Effector CD8-positive, alpha-beta T cell (primary cell): ENCODE measurements at places on chromosomes 4 and X.

DNA sequence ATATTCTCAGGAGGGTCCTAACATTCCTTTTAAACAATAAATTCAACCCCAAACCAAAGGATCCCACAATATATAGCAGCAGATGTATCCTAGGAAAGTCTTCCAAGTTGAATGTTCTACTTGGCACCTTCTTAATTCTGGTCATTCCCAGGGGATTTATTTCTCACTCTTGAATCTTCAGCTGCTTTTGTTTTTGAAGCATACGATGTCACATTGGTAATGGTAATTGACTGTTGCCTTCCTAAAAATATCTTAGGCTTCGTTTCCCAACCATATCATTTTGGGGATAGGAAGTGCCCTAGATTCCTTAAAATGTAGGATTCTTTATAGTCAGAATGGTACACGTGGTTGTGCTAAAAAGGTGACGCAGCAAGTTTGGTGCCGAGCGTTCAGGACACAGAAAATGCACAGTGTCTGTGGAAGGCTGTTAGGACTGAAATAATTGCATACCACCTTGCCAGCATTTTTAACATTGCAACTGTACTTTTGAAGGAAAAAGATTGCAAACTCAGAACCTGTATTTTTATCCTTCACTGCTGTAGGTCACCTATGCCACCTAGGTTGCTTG lies 8.1 kb downstream of the SNX25 start:
- DNase-seq, result no peak

- no peak for DNase-seq
These were observed 16.3 kb upstream of the SULT1B1 start for GRCh38 chr4:69776696-69777095.

GRCh38 chrX:8672176-8672575 lies 59.8 kb downstream of the ANOS1 start:
- DNase-seq, result no peak

DNA sequence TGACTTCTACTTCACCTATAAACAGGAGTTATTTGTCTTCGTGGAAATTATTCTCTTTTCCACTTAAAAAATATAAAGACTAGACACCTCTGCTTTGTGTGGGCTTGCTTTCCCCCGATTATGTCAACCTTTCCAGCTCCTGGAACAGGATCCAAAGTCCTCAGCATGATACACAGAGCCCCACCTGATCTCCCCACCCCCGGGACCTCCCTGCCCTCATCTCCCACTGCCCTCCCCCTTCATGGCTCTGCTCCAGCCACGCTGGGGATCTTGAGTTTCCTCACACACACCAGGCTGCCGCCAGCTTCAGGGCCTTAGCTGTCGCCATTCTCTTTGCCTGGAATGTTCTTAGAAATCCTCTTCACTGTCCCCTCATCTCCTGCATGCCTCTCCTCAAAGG lies 55.3 kb downstream of the MBNL3 start:
- no peak for DNase-seq

DNA sequence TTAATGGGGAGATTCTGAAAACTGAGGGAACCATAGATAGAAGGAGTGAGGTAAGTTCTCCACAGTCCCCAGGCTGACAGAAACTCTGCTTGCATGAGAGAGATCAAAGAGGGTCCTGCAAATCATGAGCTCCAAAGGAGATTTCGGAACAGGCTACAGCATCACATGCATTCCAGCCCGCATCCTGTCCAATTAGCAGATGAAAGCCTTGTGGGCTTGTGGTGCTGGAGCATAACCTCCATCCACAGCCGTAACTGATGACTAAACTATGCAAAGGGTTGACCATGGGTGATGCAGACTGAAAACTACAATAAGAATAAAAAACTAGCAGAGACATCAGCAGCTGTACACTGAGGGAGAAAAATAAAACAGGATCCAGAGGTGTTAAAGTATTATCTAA lies 654.5 kb downstream of the TLL1 start:
- no peak for DNase-seq

DNA sequence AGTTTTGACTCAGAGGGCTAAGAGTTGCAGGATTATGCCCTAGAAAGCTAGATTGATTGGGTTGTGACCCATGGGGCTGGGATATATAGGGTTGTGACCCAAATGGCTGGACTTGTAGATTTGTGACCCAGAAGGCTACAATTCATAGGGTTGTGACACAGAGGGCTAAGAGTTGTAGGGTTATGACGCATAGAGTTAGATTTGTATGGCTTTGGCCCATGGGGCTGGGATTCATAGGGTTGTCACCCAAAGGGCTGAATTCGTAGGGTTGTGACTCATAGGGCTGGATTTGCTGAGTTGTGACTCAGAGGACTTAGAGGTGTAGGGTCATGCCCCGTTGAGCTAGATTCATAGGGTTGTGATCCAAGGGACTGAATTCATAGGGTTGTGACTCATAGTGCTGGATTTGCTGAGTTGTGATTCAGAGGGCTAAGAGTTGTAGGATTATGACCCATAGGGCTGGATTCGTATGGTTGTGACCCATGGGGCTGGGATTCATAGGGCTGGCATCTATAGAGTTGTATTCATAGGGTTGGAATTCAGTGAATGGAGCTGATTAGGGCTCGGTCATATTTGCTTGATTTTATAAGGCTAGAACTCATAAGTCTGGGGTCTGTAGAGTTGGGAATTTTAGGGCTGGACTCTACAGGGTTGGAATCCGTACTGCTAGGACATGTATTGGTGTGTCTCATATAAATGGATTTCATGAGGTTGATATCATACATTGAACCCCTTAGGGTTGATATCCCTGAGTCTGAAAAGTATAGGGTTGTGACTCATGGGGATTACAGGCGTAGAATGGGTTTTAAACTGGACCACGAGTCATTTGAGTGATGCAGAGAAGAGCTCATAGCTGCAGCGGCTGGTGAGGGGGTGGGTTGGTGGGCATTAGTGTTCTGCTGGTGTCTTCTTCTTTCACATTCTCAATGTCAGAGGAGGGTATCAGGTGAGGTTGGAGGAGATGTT lies 125.7 kb downstream of the CRLF2 start:
- no peak for DNase-seq

GRCh38 chr4:37609626-37610025 lies 76.5 kb downstream of the RELL1 start:
- DNase-seq, result no peak

DNA sequence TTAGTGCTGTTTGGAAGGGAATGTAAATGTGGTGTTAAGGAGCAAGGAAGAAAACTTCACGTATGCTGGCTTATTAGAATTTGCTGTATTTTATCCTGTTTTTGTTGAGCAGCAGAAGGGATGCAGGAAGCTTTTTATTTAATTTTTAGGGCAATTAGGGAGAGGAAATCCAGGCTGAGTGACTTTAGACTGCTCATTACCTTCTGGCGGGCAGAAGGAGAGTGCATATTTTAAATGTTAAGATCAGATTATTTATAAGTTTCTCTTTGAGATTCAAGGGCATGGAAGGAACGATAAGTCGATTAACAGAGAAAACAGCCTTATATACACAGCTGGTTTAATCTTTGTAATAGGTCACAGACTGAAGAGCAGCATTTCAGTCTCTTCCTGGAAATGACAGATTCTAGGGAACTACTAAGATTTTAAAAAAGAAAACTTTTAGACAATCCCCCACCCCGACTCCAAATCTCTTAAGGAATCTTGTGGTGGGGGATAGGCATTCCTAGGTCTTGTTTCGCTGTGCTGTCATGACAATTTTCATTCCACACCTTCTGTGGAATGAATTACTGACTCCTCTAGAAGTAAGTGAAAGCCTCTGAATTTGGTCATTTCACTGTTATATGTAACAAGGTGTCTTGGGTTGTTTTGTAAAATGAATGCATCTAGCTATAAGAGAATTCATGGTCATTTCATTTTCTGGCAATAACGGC lies 402.5 kb downstream of the RAPGEF2 start:
- no peak for DNase-seq

DNA sequence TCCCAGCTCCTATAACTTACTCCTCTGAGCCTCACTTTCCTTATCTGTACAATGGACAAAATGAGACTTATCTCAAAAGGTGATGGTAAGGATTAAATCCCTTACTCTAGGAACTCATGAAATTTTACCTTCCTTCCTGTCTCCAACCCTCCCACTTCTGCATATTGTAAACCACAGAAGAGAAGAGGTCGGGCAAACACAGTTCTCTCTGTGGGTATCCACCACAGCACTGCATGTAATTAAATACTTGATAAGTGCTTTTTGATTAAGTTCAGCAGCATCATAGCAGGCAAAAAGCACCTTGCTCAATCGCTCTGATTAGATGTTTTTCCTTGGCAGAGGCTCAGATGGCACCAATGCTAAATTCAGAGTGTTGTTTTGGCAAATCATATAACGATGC lies 17.3 kb upstream of the TMEM192 start:
- no peak for DNase-seq

DNA sequence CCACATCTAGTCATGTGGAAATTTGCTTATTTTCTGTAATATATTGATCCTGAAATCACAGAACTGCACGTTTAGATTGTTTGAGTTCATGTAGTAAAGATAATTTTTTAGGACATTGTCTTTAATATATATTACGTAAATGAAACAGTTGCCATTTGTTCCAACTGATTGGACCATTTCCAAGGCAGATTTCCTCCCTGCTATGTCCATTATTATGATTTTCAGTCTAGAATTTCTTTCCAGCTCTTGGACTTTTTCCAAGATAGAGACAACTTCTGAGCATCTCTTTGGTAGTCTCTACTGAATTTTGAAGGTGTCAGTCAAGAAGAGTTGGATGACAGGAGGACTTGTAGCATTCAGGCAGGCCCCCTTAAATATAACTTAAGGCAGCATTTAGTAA lies 94.6 kb downstream of the STIM2 start:
- no peak for DNase-seq

- no peak for DNase-seq
These were observed 41.1 kb downstream of the PJA1 start for GRCh38 chrX:69124108-69124507.

DNA sequence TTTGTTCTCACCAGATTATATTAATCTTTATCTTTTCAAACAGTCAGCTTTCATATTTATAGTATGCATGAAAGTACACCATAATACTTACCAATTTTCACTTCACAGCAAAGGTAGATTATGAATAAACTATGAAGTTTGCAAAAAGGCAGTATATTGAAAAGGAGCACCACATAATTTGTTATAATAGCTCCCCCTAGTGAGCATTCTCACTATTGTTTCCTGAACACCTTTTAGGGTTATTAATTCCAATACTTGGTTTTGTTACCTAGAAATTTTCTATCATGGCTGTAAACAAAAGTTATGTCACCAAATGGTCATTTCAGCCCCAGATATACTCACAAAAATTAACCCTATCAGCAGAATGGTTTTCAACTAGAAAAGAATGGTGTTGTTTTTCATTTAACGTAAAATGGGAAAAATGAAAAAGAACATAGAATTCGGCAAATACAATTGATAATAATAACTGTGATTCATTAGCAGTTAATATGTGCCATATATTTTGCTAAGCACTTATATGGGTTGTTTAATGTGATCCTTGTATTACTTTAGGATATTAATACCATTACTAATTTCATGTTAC lies 30.2 kb upstream of the NKX6-1 start:
- DNase-seq, result no peak

GRCh38 chr4:189494407-189494806 lies 446.3 kb upstream of the FRG1 start:
- DNase-seq, result no peak

DNA sequence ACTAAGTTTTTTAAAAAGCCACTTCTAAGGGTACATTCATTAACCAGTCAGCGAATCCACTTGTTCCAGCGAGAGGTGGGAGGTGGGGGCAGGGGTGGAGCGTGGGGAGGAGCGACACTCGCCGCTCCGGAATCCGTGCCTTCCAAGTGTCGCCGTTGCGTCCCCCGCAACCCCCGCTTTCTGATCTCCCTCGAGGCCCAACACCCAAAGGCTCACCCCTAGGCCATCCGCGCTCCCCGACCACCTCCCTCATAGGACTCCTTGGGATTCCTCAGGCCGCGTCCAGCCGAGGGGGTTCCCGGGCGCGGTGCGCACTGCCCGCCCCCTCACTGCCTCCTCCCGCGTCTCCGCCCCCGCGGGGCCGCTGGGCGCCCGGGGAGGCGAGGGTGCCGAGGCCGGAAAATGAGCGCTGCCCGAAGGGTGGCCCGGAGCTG lies 108.1 kb upstream of the STOX2 start:
- DNase-seq, result no peak

DNA sequence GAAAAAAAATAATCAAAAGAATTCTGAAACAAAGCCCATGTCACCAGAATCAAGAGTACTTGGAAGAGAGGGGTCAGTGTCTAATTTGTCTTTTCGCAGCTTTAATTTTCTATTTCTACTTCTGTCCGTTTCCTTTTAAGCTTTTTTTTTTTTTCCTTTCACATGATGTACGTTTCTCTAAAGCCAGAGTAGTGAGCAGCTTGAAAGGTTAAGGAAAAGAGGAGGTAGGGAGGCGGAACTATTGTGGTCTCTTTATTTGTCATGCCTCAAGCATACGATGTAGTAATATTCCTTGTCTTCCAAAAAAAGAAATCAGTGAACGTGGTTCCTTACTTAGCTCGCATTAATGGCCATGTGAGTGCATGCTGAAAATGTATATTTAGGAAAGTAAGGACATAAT lies 311.5 kb downstream of the TENM3 start:
- no peak for DNase-seq

DNA sequence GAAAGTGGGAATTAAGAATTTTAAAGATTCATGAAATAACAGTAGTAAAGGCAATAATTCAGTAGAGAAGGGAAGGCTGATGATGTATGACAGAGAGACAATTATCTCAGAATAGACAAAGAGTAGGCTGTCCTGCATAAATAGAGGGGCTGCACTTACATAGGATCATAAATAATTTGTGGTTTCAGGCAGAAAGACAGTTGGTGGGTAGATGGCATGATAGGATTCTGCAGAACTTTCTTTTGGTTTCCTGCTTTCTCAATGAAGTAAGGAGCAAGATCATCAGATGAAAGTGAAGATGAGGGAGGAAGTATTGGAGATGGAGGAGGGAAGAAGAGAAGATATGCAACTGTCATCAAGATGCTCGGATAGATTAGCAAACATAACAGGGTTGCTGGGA lies 604.9 kb upstream of the ZFP42 start:
- DNase-seq, result no peak

- no peak for DNase-seq
These were observed 66.4 kb downstream of the CDKL5 start for GRCh38 chrX:18491587-18492340.

DNA sequence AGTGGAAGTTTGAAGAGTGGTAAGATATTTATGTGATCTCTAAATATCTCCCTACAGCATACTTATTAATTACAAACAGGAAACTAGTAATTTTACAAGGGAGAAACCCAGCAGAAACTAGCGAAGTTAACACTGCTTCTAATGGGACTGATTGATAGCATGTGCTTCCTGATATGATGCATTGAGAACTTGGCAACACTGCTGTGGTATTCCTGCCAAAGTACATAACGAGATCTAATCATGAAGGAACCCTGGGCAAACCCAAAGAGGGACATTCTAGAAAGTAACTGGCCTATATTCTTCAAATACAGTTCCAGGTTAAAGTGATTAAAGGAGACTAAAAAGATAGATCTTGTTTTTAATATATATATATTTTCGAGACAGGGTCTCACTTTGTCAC lies 4.6 kb upstream of the GPR34 start:
- DNase-seq, result no peak

GRCh38 chrX:2449135-2449886 lies 51.5 kb downstream of the DHRSX start:
- DNase-seq, result no peak
